ENCODE measurements at places on chromosomes 3 and 15.

DNA sequence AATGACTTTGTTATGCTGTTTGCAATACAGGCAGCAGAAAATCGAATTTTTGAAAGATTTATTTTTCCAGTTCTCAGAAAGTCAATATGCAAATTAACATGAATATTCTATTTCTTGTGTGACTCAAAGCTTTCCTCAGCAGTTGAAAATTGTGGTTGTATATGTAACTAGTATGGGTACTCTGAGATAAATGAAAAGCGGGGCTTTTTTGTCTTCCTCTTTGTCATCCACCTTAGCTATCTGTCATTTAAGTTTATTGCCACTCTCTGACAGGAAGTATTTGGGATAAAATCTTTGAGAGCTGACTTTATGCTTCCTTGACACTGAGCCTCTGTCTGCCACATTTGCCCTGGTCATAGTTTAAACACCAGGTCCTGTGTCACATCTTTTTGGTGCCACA lies 91.5 kb downstream of the ATG7 start:
- no peak for DNase-seq

DNA sequence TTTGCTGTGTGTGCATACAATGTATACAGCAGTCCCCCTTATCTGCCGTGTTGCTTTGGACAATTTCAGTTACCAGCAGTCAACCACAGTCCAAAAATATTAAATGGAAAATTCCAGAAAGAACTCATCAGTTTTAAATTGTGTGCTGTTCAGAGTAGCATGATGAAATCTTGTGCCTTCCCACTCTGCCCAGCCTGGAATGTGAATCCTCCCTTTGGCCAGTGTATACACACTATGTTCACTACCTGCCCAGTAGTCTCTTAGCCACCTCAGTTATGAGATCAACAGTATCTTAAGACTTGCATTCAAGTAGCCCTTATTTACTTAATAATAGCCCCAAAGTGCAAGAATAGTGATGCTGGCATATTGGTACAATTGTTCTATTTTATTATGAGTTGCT lies 133.6 kb upstream of the ABHD17C start:
- no peak for DNase-seq

DNA sequence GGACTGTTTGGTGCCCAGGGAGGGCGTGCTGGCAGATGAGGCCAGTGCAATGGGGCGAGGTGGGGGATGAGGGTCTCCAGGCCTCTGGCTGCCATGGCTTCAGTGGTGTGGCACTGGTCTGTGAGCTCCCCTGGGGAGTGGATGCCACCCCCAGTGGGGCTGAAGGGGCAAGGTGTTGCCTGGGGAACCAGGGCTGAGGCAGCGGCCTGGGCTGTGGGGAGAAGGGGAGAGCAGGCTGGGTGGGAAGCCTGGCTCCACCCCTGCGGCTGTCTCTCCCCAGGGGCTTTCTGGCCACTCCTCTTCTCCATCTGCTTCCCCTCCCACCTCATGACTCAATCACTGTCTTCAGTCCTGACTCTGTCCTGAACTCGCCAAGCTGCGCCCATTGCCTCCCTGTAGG lies 88.4 kb upstream of the TLE3 start:
- DNase-seq = no peak

GRCh38 chr3:197354568-197355001 lies 56.2 kb upstream of the DLG1 start:
- no peak for DNase-seq

DNA sequence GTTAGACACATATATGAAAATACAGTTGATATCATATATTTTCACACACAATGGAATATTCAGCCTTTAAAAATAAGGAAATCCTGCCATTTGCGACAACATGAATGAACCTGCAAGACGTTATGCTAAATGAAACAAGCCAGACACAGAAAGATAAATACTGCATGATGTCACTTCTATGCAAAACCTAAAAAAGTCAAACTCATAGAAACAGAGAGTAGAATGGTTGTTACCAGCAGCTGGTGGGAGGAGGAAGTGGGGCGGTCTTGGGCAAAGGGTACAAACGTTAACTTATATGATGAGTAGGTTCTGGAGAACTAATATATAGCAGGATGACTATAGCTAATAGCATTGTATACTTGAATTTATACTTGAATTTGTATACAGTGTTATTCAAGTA lies 213.2 kb upstream of the NR2F2 start:
- no peak for DNase-seq

DNA sequence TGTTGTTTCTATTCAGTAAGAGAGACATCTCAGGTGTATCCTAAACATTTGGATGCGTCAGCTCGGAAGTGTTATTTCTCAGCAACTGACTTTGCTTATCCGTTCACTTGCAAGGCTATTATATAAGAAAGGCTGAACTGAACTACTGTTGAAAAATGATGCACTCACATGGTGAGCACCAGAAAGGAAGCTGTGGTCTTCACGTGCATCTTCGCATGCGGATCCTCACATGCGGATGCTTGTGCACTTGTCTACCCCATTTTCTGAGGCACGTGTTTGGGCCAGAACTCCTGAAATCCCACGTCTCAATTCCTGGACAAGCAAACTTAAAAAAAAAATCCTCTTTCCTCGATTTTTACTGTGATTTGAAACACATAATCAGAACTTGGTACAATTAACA lies 63.2 kb downstream of the PDZRN3 start:
- DNase-seq = no peak

DNA sequence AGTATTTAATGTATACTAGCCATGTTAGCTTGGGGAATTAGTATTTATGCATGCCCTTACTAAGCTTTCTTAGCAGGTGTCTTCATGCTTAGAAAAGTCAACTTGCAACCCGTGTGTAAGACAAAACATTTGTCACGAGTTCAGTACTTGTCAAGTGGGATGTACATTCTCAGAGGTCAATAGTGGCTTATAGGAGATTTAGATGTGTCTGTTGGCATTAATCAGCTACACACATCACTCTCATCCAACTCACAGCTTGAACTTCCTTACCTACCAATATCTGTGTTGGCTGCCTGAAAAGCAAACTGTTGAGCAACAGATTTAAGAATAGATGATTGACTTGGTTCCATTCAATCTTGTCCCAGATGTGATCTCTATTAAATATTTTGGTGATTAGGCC lies 109.5 kb downstream of the ROBO2 start:
- no peak for DNase-seq

DNA sequence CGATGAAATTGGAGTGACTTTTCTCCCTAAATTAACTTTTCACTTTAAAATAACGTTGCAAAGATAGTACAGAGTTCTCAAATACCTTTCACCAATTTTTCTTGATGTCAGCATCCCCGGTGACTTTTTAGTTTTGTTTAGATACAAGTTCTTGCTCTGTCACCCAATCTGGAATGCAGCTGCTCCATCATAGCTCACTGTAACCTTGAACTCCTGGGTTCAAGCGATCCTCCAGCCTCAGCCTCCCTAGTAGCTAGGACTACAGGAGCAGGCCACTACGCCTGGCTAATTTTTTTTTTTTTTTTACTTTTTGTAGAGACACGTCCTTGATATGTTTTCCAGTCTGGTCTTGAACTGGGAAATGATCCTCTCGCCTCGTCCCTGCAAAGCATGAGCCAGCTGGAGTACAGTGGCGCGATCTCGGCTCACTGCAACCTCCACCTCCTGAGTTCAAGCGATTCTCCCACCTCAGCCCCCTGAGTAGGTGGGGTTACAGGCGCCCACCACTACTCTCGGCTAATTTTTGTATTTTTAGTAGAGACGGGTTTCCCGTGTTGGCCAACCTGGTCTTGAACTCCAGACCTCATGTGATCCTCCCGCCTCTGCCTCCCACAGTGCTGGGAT lies 747 bp downstream of the NSUN3 start:
- no peak for DNase-seq

DNA sequence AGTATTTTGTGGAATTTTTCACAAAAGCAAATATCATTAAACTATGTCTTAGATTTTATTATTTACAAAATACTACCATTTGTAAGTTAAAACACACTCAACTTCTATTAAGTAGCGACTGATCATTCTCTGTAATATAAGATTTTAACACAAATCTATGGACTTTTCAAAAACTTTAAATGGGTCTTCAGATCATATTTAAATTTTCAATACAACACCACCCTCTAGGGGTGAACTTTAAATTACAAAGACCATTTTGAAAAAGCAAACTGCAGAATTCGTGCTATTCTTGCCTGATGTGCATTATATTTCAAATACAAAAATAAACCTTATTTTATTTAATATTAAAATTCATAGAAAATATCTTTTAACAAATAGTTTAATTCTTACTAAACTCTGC lies 8.2 kb upstream of the VGLL4 start:
- DNase-seq = no peak

GRCh38 chr15:67125589-67126502 lies 60.4 kb downstream of the SMAD3 start:
- DNase-seq = no peak

DNA sequence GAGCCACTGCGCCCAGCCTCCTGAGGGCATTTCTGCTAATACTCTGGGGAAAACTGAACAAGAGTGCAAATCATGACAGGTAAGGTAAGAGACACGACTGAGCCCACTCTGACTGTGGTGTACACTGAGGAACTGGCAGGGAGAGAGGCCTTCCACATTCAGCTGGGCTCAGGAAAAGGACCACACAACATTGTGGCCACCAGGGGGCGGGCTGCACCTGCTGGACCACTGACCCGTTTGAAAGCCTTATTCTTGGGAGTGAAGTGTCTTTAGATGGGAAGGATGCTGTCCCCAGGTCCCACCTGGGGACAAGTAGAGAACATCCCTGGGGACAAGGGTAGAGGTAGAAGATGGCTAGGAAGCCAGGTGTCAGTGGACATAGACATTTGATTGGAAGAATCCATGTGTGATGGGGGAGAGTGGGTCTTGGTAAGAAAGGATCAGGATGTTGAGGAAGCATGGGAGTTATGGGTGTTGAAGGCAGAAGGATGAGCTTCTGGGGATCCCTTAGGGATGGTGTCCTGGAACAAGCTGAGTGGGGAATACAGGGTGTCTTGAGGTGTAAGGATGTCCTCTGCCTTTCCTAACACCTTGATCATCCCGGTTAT lies 6.2 kb upstream of the CTDSPL start:
- peak; percentile 74 for DNase-seq

- peak; percentile 16 for DNase-seq
These were observed 455.0 kb upstream of the THBS1 start for GRCh38 chr15:39125904-39126303.

GRCh38 chr3:119778176-119778575 lies 3.7 kb upstream of the NR1I2 start:
- DNase-seq = no peak

GRCh38 chr15:99158626-99159412 lies 53.9 kb downstream of the SYNM start:
- no peak for DNase-seq

GRCh38 chr3:148604270-148605085 lies 93.2 kb upstream of the AGTR1 start:
- DNase-seq = no peak

- DNase-seq = no peak
These were observed 1043.6 kb downstream of the TUSC7 start for GRCh38 chr3:117752984-117753717.

DNA sequence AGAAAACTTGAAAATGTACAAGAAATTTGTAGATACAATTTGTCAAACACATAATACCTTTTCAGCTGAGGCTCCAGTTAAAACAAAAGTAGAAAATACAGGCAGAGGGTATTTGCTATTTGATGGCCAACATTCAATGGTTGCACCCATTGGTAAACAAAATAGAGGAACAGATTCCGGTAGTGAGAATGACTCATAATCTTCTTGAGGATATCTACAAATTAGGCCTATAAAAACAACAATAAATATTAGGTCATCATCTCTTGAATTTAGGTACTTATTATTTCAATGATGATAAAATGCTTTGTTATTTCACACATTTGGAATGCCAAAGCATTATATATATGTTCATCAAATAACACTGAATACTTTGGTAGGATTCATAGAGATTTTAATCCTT lies 53.4 kb downstream of the DENND4A start:
- no peak for DNase-seq

- DNase-seq = no peak
These were observed 35.2 kb downstream of the BDH1 start for GRCh38 chr3:197520311-197521276.

DNA sequence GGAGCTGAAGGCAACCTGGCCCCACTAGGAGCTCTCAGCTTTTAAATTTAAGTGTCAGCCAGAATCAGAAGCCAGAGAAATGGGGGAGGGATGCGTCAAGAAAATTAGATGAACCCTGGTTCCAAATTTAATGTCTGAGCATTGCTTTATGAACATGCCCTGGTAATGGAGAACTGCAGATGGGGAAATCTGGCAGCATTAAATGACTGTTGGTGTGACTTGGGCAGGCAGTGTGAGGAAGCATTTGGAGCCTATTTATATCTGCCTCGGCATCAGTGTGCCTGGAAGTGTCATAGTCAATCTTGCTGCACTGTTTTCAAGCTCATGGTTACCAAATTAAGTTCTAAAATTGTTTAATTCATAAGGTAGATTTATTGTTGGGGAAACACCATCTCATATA lies 29.0 kb downstream of the NME9 start:
- DNase-seq = no peak

- DNase-seq = no peak
These were observed 408.1 kb downstream of the WDR72 start for GRCh38 chr15:53351373-53351772.

DNA sequence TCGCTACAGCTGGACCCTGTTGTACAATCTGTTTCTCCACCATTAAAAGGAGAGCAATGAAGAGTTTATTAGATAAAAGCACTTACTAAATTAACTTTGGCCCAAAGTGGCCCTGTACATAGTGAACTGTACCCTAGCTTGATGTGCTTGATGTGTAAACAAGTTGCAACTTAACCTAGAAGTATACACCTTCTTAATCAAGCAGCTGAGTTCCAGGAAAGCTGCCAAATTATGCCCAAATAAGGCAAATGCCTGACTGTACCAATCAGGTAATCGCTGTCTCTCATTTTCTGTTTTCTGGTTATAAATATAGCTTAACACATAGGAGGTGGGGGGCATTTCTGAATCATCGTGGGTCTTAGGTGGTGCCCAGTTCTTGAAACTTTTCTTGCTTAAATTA lies 704.8 kb upstream of the CBLB start:
- DNase-seq = no peak

- no peak for DNase-seq
These were observed 71.3 kb downstream of the FBN1 start for GRCh38 chr15:48574187-48574586.

- no peak for DNase-seq
These were observed 1.5 kb downstream of the CHST14 start for GRCh38 chr15:40472171-40472727.

DNA sequence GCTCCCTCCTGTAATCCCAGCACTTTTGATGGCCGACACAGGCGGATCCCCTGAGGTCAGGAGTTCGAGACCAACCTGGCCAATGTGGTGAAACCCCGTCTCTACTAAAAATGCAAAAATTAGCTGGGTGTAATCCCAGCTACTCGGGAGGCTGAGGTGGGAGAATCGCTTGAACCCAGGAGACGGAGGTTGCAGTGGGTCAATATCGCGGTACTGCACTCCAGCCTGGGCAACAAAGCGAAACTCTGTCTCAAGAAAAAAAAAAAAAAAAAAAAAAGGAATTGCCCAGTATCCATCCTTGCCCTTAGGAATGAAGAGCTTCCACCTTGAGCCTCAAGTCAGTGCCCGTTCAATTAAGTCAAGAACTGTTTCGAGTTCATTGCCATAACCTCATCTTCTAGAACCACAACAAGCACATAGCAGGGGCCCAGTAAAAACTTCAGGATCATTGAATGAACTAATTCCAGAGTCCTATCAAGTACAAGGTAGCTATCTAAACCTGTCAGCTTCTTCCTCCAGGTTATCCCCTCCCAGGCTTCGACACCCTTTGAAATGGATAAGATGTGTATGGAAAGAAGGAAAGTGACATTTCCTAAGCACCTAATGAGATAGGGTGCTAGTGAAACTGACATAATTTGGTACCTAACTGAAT lies 826 bp downstream of the DBR1 start:
- no peak for DNase-seq
